ENCODE measurements at places on chromosomes 5 and 9.

DNA sequence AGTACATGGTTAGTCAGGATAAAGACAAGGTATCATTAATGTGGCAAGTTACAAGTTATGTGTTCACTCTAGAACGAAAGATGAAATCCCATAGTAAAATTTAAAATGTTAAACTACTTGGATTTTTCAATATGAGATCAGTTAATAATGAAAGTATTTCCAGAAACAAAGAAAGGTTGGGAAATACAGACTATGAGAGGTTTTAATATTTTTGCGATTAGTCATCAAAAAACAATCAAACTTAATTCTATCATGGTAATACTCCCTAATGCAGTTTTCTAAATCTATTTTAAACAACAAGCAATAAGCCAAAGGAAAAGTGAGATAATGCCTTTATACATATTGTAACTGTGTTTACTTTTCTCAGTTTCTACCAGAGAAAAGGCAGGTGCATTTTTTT, 10.6 kb downstream of the CDH12 start:
- no peak for DNase-seq

DNA sequence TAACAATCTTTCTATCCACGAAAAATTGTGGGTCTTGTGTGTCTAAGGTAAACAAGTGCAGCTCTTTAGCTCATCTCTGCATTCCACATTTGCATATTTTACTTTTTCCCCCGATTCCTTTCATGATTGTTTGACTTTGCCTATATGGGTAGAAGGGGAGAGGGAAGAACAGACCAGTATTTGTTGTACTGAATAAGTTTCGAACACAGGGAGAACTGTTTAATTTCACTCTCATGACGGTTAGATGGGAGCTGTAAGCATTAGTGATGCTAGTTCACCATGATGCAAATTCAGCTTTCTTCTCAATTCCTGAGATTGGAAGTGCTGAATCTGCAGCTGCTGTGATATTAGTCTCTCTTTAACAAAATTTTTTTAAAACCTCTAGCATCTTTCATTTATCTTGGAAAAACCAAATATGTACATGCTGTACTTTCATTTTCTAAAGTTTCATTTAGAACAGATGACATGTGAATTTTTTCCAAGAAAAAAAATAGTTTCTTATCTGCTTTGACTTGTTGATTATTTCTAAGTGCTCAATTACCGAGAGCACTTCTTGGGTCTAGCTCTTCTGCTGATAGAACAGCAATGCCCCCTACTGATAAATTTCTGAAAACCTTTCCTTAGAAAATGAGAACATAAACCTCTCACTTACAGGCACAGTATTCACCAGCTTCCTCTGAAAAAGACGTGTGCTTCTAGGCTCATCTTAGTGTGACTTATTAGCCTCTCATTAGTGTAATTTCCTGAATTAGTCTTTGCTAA, 149.5 kb downstream of the BAAT start:
- DNase-seq: peak; percentile 49

- no peak for DNase-seq
Observed at GRCh38 chr5:159041444-159042198, 58.1 kb downstream of the EBF1 start.

DNA sequence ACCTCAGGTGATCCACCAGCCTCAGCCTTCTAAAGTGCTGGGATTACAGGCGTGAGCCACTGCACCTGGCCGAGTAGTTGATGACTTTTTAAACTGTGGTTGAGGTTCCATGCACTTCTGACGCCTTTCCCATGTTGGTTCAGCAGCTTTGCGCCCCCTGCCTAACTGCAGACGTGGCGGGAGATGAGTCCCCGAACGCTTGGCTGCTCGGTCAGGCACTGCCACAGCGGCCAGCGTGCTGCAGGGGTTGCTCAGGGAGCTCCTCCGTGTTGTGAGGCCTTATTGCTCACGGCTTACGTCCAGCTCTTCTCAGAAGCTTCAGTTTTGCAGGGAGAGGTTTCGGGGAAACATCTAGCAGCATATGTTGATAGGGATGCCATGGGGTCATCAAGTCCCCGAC, 35.3 kb downstream of the HABP4 start:
- no peak for DNase-seq

GRCh38 chr5:126043688-126044087, 379.5 kb upstream of the GRAMD2B start:
- DNase-seq: no peak

- no peak for DNase-seq
Observed at GRCh38 chr5:123906698-123907295, 394.8 kb downstream of the CSNK1G3 start.
